Iris pigment epithelial cell (primary cell): ENCODE measurements at places on chromosomes 7 and 10.

DNA sequence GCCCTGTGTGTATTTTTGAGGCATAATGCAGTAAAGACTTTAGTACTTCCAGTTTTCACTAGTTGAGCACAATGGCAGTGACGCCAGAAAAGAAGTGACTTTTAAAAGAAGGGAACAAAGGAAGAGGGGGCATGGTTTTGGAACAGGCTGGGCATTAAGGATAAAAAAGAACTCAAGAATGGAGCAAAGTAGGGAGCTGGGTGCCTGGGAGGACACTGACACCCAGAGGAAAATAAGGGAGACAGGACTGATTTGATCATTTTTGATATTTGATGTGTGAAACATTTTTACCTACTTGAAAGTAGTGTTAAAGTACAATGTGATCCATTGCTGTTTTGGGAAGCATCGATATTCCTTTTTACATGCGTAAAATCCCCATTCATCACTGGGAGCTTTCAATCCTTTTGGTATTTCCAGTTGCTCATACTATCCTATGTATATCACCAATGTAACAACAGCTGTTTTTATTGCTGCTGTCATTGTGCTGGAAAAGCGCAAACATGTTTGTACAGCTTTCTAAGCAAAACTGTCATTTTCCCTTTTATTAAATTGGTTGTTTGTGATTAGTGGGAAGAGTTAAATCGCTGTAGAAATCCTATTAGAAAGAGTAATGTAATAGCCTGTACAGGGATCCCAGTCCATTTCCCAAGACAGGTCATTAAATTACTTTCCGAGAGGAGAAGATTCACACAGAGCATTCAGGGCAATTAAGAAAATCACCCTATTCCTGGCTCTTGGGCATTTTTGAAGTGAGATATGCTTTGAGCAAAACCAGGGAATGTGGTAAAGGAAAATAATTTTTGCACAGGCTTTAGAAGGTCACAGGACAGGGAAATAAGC is 85.2 kb downstream of the ADAM12 start:
- DNase-seq = no peak

DNA sequence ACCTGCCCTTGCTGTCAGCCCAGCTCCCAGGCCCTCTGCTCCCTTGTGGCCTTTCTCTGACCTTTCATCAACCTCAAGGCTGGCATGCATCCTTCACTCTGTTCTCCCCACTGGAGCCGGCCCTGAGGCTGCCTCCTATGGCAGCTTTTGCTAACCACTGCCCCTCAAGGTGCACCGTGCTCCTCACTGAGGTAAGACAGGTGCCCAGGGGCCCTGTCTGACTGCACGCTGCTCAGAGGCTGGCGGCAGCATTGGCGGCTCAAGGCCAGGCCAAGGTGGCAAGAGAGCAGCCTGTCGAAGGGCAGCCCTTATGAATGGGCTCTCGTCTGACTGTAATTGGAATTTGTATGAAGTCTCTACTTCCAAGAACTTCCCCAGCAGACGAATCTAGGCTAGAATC is 172.6 kb downstream of the ZNF248 start:
- DNase-seq = no peak

DNA sequence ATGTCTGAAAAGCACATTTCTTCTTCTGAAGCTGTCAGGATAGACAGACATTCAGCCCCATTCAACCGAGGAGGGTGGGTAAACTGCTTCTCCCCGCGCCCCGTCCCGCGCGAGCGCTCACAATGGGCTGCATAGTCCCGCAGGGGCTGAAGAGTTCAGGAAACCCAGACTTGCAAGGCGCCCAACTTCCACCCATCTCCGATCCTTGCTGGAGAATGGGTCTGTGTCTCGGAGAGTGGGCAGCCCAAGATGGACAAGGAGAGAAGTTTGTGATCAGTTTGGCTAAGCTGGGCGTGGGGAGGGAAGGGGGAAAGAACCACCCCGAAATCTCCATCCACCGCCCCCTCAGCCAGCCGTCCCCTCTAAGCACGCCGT is 686 bp downstream of the AASS start:
- peak; percentile 28 for DNase-seq

DNA sequence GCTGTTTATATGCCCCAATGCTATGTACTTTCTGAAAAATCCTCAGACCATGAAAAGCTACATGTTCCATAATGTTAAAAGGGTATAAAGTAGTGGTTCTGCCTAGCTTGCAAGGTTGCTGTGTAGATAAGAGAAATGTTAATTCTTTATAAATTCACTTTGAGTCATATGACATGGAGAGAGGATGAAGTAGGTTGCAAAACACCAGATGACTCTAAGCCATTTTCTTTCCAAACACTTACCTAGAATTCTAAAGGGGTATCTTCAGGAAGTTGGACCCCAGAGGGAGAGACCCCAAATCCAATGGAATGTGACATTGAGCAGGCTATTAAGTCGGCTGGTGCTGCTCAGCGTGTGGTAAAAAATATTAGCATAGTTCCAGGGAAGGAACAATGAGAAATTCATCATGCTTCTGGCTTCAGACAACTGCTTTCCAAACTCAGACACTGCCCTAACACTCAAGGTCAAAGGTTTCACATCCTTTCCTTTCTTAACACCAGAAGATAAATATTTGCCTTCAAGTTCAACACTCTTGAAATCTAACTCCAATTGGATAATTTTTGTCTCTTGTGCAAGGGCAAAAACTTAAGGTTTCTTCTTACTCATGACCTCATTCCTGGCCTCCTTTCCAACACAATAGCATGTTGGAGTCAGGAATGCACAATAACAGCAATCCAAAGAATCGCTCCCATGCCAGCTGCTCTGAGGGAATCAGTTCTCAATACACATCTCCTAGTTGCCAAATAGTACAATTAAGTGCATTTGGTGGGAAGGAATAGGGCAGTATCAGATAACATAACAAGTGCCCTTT is 100.7 kb upstream of the AFAP1L2 start:
- DNase-seq = peak; percentile 82

DNA sequence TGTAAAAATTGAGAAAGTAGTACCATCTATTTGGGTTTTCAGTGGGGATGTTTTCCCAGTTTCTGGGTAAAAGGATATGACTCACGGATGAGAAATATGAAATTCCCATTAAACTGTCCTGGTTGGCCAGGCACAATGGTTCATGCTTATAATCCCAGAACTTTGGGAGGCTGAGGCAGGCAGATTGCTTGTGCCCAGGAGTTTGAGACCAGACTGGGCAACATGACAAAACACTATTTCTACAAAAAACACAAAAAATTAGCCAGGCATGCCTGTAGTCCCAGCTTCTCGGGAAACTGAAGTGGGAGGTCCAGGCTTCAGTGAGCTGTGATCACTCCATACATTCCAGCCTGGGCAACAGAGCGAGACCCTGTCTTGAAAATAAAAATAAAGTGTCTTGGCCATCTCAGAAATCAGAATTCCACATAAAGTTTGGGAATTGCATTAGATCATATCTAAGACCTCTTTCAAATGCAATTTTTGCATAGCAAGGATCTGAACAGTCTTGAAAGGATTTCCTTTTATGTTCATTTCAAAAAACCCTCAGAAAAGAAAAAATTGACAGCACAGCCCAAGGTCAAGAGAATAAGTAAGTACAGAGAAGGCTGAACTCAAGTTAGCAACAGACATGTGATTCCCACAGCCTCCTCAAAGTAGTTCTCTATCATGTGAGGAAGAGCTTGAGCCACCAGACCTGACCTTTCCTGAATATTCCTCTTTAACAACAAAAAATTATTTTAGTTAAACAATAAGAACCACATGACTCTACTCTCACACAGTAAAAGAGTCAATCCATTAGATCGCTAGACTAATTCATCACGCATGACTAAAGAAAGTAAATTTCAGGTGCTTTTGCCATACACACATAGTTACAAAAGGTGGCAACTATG is 141.5 kb upstream of the CAV2 start:
- DNase-seq = peak; percentile 9

GRCh38 chr10:60368875-60369546 is 20.7 kb downstream of the ANK3 start:
- DNase-seq = no peak

DNA sequence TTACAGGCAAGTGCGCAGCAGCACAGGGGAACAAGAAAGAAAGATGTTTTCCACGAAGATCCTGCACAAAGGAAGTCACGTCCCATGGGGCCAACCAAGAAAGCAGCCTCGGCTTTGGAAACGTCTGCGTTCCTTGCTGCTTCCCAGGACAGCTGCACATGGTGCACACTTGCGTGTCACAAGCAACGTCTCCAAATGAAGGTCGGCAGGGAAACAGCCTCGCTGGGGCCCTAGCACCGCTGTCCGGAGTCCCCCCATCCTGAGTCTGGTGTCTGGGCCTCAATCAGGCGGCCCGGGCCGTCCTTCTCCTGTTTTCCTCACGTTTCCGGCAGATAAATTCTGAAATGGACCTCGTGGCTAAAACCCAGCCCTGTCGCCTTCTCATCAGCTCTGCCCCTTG is 206.2 kb downstream of the DIP2C start:
- no peak for DNase-seq

GRCh38 chr10:68235581-68235980 is 3.7 kb upstream of the ATOH7 start:
- no peak for DNase-seq

DNA sequence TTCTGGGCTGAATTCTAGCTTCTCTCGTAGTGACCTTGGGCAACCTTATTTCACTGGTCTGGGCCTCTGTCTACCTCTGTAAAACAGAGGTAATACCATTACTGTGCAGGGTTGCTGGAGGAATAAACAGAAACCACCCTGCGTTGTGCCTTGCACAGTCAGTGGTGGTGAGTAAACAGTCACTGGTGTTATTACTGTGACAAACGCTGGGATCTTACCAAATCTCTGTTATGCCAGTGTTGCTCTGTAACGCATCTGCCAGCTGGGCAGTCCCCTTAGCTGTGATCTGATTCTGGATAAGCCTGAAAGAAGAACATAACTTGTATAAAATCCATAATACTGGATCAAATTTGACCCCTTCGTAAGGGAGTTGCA is 49.4 kb downstream of the NOD1 start:
- no peak for DNase-seq
